ENCODE measurements at places on chromosomes 6 and 20.
A peak's percentile ranks its signal among the peaks of the same experiment; 100 is the strongest.

DNA sequence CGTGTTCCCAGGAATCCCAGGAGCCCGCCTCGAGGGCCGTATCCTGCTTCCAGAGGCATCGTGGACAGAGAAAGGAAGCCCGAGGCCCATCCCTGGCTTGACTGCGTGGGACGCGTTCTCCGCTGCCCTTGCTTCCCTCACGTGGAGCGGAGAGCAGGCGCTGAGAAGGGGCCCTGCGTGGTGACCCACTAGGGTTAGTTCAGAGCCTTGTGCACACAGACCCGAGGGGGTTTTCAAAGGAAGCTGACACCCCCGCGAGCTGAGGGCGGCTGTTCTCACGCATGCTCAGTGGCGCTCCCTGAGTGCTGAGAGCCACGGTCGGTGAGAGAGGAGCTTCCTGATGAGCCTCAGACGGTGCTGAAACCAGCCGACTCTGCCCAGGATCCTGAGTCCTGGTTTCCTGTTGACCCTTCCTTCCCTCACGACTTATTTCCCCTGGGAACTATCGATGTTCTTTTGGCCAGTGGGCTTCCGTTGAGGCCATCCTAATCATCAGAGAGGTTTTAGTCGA, 28.9 kb upstream of the CCR6 start:
- DNase-seq: peak; percentile 71

DNA sequence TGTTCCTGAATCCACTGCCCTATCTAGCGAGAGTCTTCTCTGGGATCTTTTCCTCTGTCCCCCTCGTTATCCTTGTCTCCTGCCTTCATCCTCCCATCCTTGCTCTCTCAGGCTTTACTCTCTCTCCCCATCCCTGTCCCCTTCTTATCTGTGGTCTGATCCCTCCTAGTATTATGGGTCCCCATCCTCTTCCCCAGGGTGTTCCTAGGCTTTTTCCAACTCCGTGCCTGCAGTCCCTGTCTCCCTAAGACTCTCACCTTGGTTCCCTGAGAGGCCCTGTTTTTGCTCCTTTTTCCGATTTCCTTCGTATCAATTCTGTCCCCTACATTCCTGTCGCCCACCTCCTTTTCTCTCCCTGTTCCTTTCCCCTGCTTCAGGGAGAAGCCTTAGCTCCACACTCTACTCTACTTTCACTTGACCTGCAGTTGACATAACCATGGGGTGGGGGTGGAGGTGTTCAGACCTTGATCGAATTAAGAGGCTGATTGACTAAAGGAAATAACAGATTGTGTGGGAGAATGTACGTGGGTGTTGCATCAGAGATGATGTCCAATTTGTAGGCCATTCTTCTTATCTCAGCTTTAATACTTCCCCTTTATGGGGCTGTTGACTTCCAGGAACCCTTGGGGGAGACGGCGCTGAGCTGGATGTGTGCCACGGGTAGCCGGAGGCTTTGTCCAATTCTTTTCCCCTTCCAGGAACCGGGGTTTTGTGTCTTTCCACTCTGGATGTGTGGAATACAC, 905 bp downstream of the PPARD start:
- DNase-seq: no peak

DNA sequence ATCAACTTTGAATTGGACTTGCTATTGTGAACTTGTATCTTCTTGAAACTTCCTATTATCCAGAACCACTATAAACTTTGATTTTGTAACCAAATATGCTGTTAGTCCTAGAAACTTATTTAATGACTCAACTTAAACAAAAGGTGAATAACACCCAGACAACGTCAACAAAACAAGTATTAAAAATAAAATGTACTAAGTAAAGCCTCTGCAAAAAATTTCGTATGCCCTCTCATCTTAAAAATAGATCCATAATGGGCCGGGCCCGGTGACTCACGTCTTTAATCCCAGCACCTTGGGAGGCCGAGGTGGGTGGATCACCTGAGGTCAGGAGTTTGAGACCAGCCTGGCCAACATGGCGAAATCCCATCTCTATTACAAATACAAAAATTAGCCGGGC, 401.7 kb downstream of the ESR1 start:
- no peak for DNase-seq

GRCh38 chr6:9699888-9700287, 715.0 kb downstream of the TFAP2A start:
- DNase-seq: no peak

DNA sequence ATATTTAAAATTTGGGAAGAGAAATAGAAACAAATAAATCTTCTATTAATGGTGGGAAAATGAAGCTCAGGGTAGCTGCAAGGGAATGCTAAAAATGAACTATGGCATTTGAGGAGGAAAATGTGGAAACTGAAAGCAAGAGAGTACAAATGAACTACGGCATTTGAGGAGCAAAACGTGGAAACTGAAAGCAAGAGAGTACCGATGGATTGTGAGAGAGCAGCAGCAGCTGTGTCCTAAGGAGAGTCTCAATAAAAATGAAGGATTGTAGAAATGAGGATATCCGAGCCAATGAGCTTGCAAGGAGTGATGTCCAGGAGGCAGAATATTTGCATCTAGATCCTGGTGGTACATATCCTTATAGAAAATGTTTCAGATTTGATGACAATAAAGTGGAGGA, 547.1 kb upstream of the ZNF337 start:
- DNase-seq: no peak

GRCh38 chr6:141359953-141360352, 772.8 kb upstream of the GJE1 start:
- DNase-seq: no peak

GRCh38 chr6:133951881-133952814, 876 bp upstream of the TBPL1 start:
- DNase-seq: peak; percentile 53

DNA sequence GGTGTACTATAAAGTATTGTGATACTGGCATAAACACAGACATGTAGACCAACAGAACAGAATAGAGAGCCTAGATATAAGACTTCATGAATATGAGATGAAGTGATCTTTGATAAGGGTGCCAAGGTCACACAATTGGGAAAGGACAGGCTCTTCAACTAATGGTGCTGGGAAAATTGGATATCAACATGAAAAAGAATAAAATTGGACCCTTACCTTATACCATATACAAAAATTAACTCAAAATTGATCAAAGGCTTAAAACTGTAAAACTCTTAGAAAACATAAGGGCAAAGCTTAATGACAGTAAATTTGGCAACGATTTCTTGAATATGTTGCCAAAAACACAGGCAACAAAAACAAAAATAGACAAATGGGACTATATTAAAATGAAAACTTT, 44.8 kb upstream of the TRAM2 start:
- DNase-seq: no peak

GRCh38 chr20:36547186-36548005, 6.1 kb downstream of the MYL9 start:
- DNase-seq: no peak

GRCh38 chr6:159074876-159075275, 30.1 kb upstream of the TAGAP start:
- no peak for DNase-seq

GRCh38 chr6:163952005-163952404, 537.5 kb downstream of the QKI start:
- no peak for DNase-seq

DNA sequence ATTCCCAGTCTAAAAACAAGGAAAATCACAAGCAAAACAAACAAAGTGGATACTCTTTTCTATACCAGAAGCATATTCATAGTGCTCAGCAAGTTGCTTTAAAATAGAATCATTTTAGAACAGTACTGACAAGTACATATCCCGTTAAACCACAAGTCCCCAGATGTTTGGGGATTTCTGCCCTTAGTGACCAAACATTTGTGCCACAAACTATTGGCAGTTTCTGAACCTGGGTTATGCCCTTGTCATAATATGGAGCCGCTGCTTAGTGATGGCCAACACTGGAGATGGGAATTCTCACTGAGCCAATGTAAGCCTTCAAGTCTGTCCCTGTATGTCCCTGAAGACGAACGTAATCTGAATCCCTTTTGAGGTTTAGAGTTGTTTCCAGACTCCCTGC, 436.7 kb upstream of the JAG1 start:
- DNase-seq: no peak

All from CD4-positive, alpha-beta T cell treated with Interleukin-17A for 4 hours (primary cell).